Coronary artery (tissue), 2 donors: ENCODE measurements at places on chromosomes 5 and 9.

GRCh38 chr5:12125895-12126294, 221.6 kb upstream of the CTNND2 start:
- no peak for DNase-seq

DNA sequence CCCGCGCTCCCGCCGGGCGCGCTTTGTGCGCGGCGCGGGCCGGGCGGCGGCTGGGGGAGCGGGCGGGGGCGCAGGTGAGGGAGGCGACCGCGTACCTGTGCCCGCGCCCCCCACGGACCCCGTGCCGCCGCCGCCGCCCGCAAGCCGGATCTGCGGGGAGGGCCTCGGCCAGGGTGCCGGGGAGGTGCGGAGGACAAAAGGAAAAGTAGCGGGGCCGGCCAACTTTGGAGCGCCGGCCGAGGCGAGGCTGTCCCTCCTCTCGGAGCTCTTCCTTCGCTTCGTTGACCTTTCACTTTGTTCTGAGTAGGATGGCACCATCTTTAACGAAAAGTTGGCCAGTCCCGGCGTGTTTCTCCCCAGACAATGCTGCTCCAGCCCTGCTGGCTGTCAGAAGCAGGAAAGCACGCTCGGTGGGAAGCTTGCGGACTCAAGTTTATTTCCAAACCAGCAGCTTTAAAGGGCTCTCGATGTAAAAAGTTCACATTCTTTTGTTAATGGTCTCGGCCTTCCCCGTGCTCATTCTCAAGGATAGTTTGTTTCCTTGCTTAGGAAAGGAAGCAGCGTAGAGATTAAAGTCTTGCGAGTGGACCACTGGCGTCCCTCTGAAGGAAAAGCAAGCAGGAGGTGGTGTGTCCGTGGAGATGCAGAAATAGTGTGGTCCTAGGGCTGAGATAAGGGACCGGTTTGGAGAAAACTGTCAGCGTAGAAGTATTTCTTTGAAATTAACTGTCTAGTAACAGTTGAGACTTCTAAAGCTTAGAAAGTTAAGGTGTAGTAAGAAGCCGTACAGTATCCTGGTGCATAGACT, 639 bp downstream of the EHMT1 start:
- DNase-seq, result no peak

GRCh38 chr9:108272349-108272899, 583.4 kb downstream of the ACTL7B start:
- no peak for DNase-seq

- DNase-seq, result no peak
Measured at GRCh38 chr5:1477341-1477740, 32.1 kb upstream of the SLC6A3 start.

DNA sequence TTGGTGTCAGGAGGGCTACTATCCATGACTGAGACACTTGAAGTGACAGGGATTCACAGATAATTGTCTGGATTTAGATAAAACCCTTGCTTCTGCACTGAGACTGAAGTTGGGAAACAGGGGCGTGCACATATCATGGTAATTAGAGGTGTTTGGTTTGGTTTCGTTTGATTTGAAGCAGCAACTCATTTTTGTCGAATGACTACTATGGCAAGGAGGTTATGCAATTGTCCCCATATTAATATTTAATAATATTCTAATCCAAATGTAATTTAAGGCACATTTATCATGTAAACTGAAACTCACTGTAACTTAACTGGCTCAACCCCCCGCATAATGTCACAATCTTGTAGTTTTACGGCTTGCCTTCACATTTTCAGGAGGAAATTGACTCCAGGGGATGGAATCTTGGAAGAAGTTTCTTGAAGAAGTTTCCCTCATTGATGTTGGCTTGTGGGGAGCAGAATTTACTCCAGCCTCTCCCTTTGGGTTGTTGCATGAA, 12.5 kb downstream of the ZNF366 start:
- DNase-seq, result no peak

DNA sequence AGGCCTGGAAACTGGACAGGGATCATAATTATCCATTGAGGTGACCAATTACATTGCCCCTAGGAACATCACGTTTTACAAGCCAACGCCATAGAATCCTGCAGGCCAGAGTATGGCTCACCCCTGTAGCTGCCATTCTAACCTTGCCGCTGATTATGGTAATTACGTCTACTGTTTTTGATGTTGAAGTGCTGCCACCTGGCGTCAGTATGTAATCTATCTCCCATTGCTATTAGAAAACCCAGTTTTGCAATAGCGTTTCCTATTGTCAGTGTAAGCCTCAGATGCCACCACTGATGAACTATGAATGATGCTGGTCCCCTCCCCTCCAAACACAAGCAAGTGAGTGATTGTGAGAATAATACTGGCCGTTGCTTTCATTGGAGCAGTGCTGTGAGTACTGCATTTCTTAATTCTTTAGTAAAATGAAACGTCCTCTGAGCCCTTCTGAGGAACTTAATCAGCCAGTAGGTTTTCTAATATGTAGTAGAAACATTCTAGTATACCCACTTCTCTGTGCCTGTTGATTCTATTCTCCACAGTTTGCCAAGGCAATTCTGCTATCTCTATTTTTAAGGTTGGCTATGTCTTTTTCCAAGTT, 100.5 kb upstream of the NMUR2 start:
- DNase-seq, result no peak

DNA sequence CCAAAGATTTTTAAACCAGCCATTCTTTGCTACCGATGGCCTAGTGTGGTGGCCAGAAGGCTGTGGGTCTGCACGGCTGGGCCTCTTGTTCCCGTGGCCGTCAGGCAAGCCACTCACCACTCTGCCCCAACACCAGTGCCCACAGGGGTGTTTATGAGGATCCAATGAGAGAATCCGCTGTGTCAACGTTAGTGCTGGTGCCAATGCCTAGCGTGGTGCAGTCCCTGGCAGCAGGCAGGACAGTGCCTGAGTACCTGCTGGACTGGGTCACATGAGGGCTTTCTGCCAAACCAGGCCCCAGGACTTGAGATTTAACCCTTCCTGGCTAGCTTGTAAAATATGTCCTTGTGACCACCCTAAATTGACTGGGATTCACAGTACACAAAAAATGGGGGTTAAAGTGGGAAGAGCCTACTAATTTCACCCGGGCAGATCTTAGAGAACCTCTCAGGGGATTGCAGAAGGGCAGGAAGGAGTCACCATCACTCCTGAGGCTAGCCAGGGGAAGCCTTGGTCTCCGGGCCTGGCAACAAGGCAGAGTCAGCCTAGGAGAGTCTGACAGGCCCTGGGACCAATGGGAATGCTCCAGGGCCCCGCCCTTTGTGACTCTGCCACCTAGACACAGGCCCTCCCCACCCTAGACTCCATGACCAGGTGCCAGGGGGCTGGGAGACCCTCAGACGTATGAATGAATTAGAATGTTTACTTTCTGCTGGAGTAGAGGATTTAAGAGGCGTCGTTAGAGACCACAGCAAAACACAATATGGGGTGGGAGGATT, 63.2 kb upstream of the FSTL4 start:
- DNase-seq, result peak; percentile 29

- DNase-seq, result no peak
Measured at GRCh38 chr9:1155602-1156001, 105.4 kb downstream of the DMRT2 start.

GRCh38 chr5:153746440-153746839, 256.0 kb downstream of the GRIA1 start:
- DNase-seq, result no peak

DNA sequence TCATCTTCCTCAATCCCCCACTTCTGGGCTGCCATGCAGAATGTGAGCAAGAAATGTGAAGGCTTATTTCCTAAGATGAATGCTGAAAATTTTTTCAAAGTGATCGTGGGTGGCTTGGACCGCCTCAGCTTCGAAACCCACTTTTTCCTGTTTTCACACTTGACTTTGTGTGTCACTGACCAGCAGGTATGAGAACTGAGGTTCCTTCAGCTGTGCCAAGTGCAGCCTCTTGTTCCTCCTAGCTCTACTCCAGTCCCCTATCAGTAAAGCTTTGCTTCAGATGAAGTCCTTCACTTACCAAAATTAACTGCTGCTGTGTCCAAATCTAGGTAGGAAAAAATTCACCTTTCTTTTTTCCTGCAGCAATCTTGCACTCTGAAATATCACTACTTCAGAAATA, 382.6 kb downstream of the DTWD2 start:
- no peak for DNase-seq

DNA sequence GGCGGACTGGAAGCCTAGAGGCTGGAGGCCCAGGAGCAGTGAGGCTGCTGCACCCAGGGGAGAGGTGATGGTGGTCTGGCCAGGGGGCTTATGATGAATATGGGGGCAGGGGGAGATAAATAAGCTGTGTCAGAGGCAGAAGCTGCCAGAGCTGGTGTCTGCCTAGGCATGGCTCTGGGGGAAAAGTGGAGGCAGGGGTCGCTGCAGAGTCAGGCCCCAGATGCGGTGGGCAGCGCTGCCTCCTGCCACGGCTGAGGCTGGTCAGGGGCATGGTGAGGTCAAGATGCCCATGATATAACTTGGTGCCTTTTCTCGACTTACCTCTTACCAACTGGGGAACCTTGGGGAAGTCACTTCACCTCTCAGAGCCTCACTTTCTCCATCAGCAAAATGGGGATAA, 51.1 kb downstream of the NSG2 start:
- DNase-seq, result no peak

- no peak for DNase-seq
Measured at GRCh38 chr5:44160369-44160768, 228.9 kb downstream of the FGF10 start.

DNA sequence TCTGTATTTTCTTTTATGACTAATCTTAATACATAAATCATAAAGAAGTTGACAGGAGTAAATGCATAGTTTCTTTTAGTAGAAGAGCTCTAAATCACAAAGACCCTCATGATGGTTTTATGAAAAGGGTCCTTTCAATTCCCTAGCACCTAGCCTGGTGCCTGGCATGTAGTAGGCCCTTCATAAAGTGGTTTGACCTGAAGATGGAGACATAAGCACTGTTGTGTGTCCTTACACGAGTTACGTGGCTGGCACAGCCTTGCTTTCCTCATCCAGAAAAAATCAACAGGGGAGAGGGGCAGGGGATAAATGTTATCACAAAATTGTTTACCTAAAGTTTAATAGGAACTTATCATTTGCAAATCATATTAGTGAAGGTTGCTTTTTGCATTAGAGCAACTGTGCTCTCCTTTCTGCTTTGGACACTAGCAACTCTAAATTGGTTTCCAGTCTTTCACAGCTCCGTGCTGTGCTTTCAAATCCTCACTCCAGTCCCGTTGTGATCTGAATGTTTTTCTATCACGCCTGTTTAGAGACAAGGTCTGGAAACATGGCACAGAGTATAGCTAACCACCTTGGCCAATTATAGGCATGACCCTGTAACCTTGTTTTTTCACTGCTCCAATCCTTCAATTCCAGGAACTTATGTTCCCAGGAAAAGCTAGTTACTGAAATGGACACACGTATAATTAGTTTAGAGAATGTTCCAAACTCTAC, 55.7 kb downstream of the ARL15 start:
- no peak for DNase-seq

DNA sequence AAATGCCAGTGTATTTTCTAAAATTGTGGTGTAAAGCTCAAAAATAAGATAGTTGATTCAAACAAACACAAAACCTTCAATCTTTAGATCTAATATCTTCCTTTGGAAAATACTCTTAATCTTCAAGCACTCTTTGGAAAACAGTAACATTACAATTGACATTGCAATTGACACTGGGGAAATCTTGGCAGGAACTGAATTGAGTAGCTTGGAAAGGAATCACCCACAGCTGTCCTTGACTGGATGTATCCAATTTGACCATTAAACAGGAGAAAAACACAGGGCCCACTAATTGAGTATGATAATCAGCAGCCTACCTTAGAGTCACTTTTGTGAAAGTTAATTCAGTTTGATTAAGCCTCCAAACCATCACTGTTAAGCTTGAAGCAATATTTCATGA, 776.7 kb downstream of the DTWD2 start:
- DNase-seq, result no peak

- no peak for DNase-seq
Measured at GRCh38 chr9:68949271-68950000, 64.5 kb downstream of the PRKACG start.

- no peak for DNase-seq
Measured at GRCh38 chr5:150353032-150353675, 4.3 kb upstream of the TCOF1 start.

- DNase-seq, result no peak
Measured at GRCh38 chr5:148636353-148636752, 18.0 kb downstream of the HTR4 start.

GRCh38 chr5:128782446-128782845, 182.8 kb upstream of the SLC27A6 start:
- DNase-seq, result no peak

DNA sequence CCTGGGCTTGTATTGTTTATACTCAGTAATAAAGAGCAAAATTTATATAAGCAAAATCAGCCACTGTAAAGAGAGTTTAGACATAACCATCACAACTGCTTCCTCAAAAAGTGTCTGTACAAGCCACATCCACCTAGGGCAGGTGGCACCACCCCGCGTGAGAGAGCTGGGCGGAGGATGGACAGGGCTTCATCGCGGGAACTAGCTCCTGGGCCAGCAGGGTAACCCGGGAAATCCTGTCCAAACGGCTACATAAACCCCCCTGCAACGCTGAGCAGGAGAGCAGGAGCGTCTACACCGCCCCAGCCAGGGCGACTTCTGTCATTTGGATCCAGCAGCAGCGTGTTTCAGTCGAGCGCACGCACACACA, 1.3 kb downstream of the SLC6A3 start:
- peak; percentile 21 for DNase-seq

- no peak for DNase-seq
Measured at GRCh38 chr5:148996270-148996669, 66.6 kb downstream of the SH3TC2 start.

- DNase-seq, result peak; percentile 52
Measured at GRCh38 chr5:170562166-170562874, 58.5 kb downstream of the KCNIP1 start.

- DNase-seq, result no peak
Measured at GRCh38 chr5:160493806-160494338, 72.2 kb downstream of the PTTG1 start.

DNA sequence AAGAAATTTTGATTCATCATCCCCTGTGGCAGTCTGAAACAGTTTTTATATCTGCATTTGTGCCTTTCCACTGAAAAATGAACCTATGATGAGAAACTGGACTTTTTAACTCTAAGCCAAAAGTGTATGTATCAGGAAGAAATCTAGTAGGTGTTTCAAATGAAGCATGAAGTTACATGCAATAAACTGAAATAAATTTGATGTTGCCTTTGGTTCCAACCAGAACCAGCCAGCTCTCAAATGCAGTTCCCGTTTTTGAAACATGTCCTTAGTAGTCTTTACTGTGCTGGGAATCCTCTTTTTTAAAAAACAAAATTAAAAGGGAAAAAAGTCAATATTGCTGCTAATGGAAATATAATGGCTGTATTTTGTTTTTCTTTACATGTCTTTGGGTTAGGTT, 43.9 kb downstream of the HACD4 start:
- DNase-seq, result no peak

GRCh38 chr5:143920772-143921171, 108.8 kb downstream of the HMHB1 start:
- no peak for DNase-seq

- DNase-seq, result no peak
Measured at GRCh38 chr5:72799721-72800120, 16.7 kb upstream of the TNPO1 start.

DNA sequence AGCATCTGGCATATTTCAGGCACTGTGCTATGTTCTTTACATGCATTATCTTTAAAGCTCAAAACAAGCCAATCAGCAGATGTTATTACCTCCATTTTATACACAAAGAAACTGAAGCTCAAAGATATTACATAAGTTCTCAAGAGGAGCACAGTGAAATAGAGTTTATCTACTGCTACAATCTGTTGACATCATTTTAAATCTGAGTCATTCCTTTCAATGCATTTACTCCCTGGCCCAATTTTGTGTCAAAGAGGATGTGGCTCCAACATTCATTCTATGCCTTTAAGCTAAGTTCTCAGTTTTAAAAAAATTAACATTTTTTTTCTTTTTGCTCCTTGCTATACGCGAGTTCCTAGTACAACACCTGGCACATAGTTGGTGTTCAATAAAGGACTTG, 486.3 kb upstream of the ZNF462 start:
- DNase-seq, result no peak
